ENCODE measurements at places on chromosomes 2 and 18. TPM values are rescaled to one million over a fixed set of nuclear protein-coding genes. Genes with fewer than 3 reads are reported as not detected.

PCARE gene
- not detected for total RNA-seq

PRSS56 gene
- total RNA-seq = under 0.01 TPM

DNA sequence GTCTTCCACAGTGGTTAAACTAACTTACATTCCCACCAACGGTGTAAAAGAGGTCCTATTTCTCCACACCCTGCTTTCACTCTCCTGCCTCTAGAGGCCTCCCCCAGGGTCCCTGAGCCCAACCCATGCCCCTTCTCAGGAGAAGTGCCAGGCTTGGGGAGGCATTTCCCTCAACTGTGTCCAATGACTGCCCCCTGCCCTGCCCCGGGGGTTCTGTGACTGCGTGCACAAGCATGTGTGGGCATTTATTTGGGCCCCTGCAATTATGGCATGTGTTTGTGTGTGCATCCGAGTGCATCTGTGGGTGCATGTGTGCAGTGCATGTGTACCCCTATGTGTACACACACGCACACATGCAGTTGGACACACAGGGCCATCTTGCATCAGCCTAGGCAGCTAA lies 57.3 kb downstream of the INHBB start:
- no peak for DNase-seq

GRCh38 chr2:230097841-230098240 lies 29.1 kb upstream of the SLC16A14 start:
- DNase-seq = no peak

- DNase-seq = no peak
Observed at GRCh38 chr2:240449764-240450531, 14.5 kb downstream of the GPC1 start.

DNA sequence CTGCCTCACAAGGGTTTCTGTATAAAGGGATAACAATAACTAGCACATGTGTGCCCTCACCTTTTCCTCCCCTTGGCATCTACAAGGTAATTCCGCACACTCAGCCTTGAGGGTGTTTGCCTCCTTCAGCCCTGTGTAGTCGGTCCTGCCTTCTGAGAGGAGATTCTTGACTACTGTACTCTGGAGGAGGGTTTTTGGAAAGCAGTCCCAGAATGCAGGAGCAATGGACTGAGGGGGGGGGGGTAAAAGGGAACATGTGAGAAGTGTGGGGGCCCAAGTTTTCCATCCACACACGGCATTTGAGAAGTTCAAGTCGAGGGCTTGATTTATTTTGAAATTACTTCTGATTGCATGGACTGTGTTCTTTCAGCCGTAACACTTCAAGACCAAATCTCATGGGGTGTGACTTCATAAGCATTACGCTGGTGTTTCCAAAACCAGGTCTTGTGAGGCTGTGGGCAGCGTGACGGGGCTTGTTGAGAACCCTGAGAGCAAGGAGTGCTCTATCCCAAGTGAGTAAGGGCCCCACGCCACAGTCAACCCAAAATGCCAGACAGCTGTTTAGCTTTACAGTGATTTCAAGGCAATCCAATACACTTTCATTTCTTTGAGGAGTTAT lies 198.7 kb upstream of the MEIS1 start:
- DNase-seq = no peak

DNA sequence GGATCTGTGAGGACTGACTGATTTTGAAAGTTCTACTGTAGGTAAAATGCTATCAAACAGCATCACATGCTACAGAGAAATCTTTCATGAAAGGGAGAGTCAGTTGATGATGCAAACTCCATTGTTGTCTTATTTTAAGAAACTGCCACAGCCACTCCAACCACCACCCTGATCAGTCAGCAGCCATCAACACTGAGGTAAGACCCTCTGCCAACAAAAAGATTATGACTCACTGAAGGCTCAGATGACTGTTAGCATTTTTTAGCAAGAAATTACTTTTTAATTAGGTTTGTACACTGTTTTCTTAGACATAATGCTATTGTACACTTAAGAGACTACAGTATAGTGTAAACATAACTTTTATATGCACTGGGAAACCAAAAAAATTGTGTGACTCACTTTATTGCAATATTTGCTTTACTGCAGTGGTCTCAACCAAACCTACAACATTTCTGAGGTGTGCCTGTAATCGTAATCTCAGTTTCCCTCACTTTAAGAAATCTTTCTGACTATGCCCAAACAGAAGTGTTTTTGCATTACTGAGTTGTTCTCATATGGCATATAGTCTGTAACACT lies 42.8 kb downstream of the METTL8 start:
- DNase-seq = no peak

GRCh38 chr18:42961298-42961697 lies 154.2 kb downstream of the RIT2 start:
- no peak for DNase-seq

- DNase-seq = no peak
Observed at GRCh38 chr2:76464310-76464709, 753.6 kb upstream of the GCFC2 start.

- DNase-seq = no peak
Observed at GRCh38 chr2:152875701-152876695, 157.6 kb downstream of the ARL6IP6 start.

Data from frontal cortex (tissue), 4 donors.